T-helper 9 cell (primary cell): ENCODE measurements at places on chromosomes 11 and 22.
A peak's percentile ranks its signal among the peaks of the same experiment; 100 is the strongest.

GRCh38 chr11:30488304-30488998 is 97.7 kb downstream of the MPPED2 start:
- DNase-seq, result no peak

DNA sequence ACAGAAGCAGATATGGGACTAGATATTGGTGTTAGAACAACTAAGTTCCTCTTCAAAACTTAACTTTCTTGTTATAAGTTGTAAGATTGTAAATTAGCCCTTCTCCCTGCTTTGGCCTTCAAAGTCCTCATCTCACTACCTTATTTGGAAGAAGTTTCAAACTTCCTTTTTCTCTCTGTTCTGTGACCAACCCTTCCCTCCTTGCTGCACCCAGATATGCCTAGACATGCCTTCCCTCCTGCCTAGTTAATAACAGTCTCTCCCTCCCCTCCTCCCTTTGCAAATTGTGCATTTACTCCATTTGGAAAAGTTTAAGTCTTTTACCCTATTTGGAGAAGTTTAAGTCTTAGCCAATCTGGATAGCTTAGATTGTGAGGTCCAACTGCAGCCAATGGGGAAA is 4.9 kb downstream of the OR52K2 start:
- no peak for DNase-seq

- DNase-seq, result no peak
Observed at GRCh38 chr11:18248561-18248960, at the start of gene SAA2. Gene SAA2, minus strand, starts transcription at chr11:18248668. Its CDS starts 657 bp downstream, at chr11:18248011.

DNA sequence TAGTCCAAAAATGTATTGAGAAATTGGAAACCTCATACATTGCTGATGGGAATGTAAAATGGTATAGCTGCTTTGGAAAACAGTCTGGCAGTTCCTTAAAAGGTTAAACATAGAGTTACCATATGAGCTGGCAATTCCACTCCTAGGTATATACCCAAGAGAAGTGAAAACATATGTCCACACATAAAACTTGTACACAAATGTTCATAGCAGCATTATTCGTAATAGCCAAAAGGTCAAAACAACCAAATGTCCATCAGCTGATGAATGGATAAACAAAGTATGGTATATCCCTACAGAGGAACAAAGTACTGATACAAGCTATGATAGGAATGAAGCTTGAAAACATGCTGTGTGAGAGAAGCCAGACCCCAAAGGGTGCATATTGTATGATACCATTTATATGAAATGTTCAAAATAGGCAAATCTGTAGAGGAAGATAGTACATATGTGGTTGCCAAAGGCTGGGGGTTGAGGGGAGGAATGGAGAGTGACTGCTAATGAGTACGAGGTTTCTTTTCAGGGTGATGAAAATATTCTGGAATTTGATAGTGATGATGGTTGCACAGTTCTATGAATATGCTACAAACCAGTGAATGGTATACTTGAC is 85.8 kb downstream of the ZBTB16 start:
- no peak for DNase-seq

- DNase-seq, result no peak
Observed at GRCh38 chr11:13637125-13638069, 31.1 kb upstream of the FAR1 start.

DNA sequence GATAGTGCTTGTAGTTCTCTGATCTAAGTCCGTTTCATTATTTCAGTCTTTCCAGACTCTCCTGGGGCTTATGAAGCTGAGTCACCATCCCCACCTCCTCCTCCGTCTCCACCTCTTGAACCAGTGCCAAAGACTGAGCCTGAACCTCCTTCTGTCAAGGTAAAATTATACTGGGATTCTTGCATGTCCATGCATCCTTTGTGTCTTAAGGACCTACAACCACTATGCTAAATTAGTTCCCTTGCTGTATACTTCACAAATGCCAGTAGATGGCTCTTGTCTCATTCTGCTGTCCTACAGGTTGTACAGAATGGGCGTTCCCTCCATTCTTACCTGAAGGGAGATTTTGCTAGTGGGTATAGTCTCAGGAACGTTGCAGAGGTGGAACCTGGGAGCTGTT is 42.2 kb downstream of the POLD3 start:
- no peak for DNase-seq

DNA sequence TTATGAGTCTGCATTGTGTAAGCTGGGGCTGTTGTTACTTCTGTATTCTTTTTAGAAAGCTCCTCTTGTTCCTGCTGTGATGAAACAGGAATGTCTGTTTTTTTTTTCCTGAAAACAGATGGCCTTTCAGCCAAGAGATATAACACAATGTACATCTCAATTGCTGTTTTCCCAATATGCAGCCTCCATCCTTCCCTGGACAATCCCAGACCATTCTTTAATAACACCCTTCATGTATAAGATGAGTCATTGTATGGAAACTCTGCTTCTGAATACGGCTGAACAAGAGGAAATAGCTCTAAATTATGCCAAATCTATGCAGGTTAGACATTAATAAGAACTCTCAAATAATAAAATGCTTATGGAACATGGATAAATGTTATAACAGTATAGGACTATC is 60.2 kb upstream of the LRRC4C start:
- no peak for DNase-seq

- no peak for DNase-seq
Observed at GRCh38 chr11:61480994-61481335, 27.6 kb upstream of the LRRC10B start.

DNA sequence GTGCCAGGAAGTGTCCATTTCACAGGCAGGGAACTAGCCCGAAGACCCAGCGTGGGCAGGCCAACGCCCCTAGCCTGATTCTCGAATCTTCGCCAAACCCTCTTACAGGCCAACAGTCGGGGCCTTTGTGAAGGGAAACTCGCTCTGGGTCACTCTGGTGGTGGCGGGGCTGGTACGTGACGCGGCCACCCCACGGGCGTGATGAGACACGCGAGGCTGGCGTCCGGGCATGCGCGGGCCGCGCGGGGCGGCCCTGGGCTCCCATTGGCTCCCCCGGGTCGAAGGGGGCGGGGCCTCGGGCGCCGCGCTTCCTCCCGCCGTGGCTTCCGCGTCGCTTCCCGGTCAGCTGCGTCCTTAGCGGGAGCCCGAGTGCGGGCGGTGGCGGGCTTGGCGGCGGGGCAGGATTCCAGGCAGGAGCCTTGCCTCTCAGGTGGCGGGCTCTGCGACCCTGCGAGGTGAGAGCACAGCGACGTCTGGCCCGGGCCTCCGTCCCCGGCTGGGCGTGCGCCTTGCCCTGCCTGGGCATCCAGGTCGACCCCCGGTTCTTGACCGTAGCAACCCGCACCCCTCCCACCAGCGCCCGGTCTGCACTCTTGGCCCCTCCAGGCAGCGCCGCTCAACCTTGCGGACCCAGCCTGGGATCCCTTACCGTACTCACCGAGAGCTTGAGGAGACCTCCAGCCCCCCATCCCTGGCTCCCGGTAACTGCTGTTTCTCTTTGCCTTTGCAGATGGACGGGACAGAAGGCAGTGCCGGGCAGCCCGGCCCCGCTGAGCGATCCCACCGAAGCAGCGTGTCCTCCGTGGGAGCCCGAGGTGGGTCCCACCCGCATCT is at the start of gene FRMD8:
Gene FRMD8 (plus strand): TSS at position 331 of the 834 bp plus-strand sequence. CDS start 400 bp downstream, at position 731.
- peak; percentile 86 for DNase-seq

- no peak for DNase-seq
Observed at GRCh38 chr11:134032043-134032442, 36.8 kb upstream of the JAM3 start.

GRCh38 chr11:68142028-68142412 is 20.8 kb upstream of the CHKA start:
- no peak for DNase-seq

DNA sequence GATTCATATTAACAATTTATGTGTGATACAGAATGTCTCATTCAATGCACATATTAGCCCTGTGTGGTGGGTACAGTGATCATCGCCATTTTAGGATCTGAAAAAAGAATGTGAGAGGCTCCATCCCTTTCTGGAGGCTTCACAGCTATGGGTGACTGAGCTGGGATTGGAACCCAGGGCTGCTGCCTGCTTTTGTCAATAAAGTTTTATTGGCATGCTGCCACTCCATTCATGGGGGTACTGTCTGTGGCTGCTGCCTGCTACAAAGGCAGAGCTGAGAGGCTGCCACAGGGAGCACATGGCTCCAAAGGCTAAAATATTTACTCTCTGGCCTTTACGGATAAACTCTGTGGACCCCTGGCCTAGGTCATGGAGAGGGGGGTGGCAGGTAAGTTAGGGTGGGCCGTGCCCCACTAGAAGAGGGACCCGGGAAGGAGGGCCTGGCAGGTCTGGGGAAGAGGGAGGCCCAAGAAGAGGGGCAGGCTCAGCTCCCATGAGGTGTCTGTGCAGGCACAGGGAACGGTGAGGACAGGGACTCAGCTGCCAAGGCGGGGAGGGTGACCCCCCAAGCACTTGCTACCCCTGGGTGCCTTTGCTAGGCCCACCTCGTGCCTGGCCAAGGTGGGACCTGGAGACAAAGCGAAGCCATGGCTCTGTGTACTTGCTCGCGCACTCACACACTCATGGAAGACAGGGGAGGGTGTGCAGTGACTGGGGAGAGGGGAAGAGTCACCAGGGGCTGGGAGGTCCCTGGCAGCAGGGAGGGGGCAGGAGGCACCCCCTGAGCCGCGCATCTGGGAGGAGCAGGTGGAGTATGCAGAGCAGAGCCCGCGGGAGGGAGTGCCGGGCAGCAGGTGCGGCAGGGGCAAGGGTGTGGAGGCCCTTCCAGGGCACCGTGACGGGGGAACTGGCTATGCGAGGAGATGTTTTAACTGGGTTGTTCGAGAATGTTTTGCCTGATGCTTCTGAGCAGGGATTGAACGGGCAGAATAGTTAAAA is 335.3 kb downstream of the CTTN start:
- no peak for DNase-seq

- no peak for DNase-seq
Observed at GRCh38 chr11:69211540-69211919, 55.8 kb downstream of the SMIM38 start.

GRCh38 chr22:19879246-19879570 is 24.5 kb upstream of the GNB1L start:
- no peak for DNase-seq

- no peak for DNase-seq
Observed at GRCh38 chr22:39627208-39627607, 56.7 kb downstream of the CACNA1I start.

GRCh38 chr11:132048040-132048439 is 677.6 kb downstream of the NTM start:
- DNase-seq, result no peak

- DNase-seq, result no peak
Observed at GRCh38 chr11:128688896-128689546, 4.9 kb upstream of the FLI1 start.

DNA sequence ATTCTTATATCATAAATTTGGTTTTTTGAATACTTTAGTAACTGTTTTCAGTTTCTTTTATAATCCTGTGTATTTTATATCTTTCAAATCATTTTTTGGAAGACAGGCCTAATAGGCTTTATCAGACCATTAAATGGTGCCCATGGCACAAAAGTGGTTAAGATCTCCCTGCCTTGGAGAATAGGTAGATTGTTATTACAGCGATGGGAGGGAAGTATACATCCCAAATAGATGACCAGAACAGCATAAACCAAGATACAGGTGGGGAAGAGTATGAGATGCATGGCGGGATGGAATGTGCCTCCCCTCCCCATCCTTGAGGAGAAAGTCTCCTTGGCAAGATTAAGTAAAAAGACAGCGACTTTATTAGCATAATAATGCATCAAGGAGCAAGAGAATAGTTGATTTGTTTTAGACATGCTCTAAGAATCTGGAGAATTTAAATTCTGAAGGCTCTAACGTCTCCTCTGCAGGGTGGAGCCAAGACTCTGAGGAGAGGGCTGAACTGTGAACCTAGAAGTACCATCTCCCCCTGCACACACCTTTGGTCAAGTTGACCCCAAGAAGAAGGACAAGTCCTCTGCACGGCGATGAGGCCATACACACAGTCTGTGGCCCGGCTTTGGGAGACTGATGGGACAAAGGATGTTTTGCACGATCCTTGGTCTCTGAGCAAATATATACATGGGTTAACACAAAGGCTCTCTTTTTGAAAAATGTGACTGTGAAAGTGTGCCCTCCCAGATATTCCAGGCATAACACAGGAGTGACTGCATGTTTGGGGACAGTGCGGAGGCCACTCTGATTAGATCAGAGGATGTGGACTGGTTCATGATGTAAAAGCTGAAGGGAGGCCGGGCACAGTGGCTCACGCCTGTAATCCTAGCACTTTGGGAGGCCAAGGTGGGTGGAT is 61.1 kb upstream of the SLC35C1 start:
- DNase-seq, result no peak

GRCh38 chr22:38204784-38205183 is 3.0 kb downstream of the MAFF start:
- no peak for DNase-seq

DNA sequence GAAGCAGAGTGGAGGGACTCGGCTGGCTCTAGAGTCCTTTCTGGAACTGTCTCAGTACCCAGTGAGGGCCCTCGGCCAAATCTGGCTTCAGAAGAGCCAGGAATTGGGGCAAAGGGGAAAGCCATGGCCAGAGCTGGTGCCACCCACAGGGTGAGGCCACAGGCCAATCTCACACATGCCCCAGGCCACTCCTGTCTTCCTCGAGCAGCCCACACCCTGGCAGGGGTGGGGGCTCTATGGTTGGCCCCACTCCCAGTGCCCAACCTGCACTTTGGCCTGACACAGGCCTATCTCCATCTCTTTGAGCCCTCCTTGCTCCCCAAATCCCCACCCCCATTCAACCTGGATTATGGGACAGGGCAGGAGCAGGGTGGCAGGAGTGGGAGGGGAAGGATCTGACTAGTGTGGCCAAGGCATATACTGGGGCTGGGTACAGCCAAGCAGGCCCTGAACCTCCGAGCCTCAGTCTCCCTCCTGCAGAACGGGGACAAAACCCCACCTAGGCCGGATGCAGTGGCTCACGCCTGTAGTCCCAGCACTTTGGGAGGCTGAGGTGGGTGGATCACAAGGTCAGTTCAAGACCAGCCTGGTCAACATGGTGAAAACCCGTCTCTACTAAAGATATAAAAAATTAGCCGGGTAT is 6.9 kb downstream of the TST start:
- no peak for DNase-seq

GRCh38 chr11:122775675-122776271 is 62.5 kb upstream of the CRTAM start:
- no peak for DNase-seq

DNA sequence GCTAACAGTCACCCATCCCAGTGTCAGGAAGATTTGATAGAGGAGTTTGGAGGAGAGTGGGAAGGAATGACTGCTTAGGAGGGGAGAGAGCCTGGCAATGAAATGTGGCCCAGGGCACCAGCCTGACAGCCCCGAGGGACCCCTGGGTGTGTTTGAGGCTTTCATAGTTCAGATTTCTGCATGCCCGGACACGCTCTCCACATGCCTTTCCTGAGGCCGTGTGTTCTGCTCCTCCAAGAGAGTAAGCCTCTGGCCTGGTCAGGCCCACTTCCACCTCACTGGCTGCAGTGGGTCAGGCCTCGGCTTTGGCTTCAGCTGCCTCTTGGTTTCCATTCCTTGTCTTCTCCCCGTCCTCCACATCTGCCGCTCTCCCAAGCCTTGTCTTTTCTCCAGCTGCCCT is 78.4 kb downstream of the C22orf31 start:
- DNase-seq, result no peak

DNA sequence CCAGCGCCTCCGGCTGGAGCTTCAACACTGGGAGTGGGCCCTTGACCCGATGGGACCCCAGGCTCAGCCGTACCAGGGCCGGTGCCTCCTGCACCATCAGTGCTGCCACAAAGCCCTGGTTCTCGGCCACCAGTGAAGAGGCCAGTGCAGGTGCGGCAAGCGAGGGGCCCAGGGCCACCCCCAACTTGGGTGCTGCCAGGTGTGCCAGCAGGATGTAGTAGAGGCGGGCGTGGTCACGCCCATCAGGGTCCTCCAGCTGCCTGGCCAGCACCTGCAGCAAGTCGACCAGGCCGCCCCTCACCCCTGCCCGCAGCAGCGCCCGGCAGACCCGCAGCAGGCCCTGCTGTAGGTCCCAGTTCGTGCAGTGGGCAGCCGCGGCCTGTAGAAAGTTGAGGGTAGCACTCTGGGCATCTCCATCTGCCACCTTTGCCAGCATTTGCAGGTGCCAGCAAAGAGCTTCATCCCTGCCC is 2.3 kb downstream of the AP5B1 start:
- DNase-seq, result no peak
